ENCODE measurements at places on chromosomes 11 and 22. TPM values are rescaled to one million over a fixed set of nuclear protein-coding genes. Genes with fewer than 3 reads are reported as not detected.

- no peak for DNase-seq
Observed at GRCh38 chr11:105468154-105468553, 141.7 kb upstream of the GRIA4 start.

DNA sequence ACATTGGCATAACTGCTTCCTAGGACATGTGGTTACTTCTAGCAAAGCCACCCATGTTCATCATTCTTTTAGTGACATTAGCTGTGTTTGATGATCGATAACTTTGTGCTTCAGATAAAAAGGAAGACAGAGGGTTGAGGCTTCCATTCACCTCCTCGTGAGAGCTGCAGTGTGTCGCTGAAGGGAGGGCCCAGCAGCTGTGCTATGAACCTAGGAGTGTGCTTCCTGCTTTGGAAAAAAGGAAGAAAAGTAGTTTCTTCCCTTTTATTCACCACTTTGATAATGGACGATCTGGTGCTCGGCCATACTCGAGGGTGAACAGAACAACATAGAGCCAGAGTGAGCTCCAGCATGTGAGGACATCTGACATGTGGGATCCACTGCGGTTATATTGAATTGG is 6.1 kb upstream of the RFPL2 start:
- no peak for DNase-seq

- DNase-seq: no peak
Observed at GRCh38 chr11:2801711-2802388, 83.7 kb downstream of the CDKN1C start.

- DNase-seq: no peak
Observed at GRCh38 chr11:107116358-107116757, 98.1 kb upstream of the GUCY1A2 start.

- DNase-seq: no peak
Observed at GRCh38 chr22:17964643-17965042, 59.7 kb downstream of the MICAL3 start.

LRRC56 gene
- polyA plus RNA-seq: 0.54 TPM

PKDREJ gene
- polyA plus RNA-seq: not detected

TBX1 gene
- 1.3 TPM for polyA plus RNA-seq

PTPRCAP gene
- polyA plus RNA-seq: 34.6 TPM

PARVA gene
- polyA plus RNA-seq: 21.3 TPM

All from small intestine (tissue), 16 donors.